ENCODE measurements at places on chromosomes 6 and 20.

GRCh38 chr6:24936641-24937317, 1.0 kb upstream of the RIPOR2 start:
- DNase-seq = no peak

GRCh38 chr6:33091957-33092356, 16.2 kb downstream of the HLA-DPB1 start:
- no peak for DNase-seq

DNA sequence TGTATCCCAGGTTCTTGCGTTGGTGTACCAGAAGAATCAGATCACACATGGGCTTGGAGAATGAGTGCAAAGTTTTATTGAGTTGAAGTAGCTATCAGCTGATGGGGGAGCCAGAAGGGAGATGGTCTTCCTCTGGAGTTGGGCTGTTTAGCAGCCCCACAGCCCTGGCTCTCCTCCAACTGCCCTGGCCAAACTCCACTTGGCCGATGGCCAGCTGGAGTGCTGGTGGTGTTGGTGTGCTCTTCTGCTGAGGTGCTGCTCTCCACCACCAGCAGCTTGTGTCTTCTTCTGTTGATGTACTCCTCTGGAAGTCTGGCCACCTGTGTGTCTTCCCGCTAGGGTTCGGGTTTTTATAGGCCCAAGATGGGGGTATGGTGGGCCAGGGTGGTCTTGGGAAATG, 172.8 kb downstream of the TINAG start:
- no peak for DNase-seq

GRCh38 chr20:60203451-60203850, 245.2 kb downstream of the CDH26 start:
- no peak for DNase-seq

DNA sequence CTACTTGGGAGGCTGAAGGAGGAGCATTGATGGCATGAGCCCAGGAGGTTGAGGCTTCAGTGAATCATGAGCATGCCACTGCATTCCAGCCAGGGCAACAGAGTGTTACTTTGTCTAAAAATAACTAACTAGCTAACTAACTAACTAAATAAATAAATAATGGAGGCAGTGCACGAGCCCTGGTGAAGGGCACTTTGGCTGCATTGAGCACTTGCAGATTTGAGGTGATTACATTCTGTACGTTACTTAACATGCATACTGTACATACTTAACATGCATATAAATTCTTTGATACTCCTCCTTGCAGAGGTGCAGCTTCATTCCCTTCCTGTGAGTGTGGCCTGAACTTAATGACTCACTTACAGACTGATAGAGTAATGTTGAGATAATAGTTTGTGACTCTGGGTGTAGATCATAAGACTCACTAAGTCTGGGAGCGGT, 10.7 kb downstream of the HLA-A start:
- DNase-seq = no peak

- no peak for DNase-seq
Measured at GRCh38 chr6:105045526-105045925, 88.6 kb downstream of the LIN28B start.

GRCh38 chr6:112311950-112312547, 35.1 kb upstream of the RFPL4B start:
- DNase-seq = no peak

DNA sequence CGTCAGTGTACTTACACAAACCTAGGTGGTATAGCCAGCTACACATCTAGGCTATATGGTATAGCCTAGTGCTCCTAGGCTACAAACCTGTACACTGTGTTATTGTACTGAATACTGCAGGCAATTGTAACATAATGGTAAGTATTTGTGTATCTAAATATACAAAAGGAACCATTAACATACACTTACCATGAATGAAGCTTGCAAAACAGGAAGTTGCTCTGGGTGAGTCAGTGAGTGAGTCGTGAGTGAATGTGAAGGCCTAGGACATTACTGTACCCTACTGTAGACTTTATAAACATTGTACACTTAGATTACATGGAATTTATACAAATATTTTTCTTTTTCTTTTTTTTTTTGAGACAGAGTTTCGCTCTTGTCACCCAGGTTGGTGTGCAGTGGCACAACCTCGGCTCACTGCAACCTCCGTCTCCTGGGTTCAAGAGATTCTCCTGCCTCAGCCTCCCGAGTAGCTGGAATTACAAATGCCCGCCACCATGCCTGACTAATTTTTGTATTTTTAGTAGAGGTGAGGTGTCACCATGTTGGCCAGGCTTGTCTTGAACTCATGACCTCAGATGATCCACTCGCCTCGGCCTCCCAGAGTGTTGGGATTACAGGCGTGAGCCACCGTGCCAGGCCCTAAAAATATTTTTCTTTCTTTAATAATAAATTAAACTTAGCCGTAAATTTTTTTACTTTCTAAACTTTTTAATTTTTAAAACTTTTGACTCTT, 15.4 kb upstream of the KIAA1755 start:
- DNase-seq = peak; percentile 61

DNA sequence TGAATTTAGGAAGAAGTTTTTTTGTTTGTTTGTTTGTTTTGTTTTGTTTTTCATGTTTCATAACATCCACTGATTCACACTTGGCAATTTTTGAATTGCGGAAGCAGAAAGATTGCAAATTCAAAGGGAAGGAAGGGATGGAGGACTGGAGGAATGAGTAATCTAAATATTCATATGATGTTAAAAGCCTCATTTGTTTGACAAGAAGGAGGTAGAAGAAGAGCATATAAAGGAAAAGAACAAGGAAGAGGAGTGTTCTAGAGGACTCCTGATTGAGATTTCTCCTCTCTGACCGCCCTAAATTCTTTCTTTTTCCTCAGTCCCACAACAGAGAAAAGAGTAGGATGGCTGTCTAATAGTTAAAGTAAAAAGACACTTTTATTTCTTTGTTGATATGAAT, 88.5 kb downstream of the METTL24 start:
- no peak for DNase-seq

DNA sequence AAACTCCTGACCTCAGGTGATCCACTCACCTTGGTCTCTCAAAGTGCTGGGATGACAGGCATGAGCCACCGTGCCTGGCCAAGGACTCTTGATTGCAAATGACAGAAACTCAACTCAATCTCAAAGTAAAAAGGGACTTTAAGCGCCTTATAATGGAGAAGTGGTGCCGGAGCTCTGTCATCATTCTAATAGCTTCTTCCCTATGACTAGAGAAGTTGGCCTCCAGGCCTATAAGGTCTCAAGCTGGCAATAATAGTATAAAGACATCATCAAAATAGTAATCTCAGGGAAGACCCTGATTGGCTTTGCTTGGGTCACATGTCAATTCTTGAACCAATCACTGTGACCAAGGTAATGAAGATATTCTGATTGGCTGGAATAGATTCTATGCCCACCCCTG, 8.5 kb upstream of the KIAA1755 start:
- DNase-seq = no peak

DNA sequence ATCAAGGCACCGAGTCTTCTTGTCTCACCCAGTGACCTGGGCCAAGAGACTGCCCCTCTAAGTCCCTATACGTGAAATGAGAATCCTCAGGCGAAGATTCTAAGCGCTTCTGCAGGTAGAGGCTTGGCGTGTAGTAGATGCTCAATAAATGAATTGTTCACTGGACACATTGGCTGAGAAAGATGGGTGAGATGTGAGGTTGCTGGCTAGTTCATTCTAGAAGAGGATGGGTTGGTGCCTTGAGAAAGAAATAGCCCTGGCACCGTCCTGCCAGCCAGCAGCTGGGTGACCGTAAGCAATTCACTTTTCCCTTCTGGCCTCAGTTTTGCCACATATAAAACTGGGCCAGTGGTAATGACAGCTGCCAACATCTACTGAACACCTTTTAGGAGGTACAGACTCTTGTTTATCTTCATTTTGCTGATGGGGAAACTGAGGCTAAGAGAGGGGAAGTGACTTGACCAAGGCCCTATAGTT, 1.4 kb downstream of the SRC start:
- no peak for DNase-seq

DNA sequence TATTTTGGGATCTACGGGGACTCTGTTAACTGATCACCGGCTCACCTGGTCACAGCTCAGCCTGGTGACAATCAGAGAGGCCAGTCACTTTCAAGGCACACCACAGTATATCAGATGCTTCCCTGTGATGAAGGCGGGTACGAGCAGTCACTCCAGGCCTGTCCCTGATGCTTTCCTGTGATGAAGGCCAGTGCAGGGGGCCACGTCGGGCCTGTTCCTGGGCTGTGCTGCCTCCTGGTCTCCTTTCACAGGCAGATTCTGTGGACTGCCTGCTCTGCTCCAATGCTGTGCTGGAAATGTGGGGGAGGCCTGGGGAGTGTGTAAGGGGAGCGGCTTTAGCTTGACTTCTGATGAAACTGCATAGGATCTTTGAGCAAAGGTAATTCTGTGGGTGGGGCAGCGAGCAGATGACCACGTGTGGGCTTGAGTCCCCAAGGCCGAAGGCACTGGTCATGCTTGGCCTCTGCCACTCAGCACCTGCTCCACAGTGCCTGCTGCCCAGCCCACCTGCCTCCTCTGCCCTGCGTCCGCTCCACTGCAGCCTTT, 372.6 kb downstream of the TAF4 start:
- DNase-seq = no peak

DNA sequence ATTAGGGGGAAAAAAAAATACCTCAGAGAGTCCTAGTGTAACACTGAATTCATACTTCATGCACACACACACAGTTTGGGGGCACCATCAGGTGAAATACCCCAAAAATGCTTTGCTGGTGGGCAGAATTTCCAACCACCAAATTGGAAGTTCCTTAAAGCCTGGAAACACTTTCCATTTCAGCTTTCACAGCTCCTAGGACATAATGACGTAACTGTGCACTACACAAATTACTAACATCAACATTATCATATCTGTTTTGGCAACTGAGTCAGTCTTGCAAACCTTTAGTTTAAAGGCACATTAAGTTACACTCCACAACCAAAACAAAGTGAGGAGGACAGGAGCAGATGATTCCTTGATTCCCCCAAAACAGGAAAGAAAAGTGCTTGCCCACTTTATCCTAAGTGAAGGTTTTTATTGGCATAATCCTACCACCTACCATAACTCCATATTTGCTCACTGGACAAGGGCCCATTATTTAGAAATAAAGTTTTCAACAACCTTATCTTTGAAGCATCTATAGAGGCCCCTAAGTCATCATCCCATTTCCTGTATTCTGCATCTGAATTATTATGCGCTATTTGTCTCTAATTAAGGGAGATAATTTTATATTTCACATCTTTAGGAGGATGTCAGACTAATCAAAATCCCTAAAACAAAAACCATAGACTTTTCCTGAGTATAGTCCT, 3.4 kb downstream of the MBOAT1 start:
- no peak for DNase-seq
